ENCODE measurements at places on chromosomes 2 and 18. TPM values are rescaled to one million over a fixed set of nuclear protein-coding genes. Genes with fewer than 3 reads are reported as not detected.

- DNase-seq = no peak
These were observed 80.9 kb downstream of the TSHZ1 start for GRCh38 chr18:75291460-75291859.

GRCh38 chr2:171836146-171836910, 57.7 kb downstream of the SLC25A12 start:
- DNase-seq = no peak

DNA sequence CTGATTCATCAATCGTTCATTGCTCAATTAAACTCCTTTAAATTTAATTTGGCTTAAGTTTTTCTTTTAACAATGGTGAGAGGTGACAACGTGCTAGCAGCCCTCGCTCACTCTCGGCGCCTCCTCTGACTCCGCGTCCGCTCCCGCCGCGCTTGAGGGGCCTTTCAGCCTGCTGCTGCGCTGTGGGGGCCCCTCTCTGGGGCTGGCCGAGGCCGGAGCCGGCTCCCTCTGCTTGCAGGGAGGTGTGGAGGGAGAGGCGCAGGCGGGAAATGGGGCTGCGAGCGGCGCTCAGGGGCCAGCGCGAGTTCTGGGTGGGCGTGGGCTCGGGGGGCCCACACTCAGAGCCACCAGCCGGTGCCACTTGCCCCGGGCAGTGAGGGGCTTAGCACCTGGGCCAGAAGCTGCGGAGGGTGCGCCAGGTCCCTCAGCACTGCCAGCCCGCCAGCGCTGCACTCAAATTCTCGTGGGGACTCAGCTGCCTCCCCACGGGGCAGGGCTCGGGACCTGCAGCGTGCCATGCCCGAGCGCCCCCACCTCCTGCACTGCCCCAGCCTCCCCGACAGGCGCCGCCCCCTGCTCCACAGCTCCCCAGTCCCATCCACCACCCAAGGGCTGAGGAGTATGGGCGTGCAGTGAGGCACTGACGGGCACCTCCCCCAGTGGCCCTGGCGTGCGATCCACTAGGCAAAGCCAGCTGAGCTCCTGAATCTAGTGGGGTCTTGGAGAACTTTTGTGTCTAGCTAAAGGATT, 19.6 kb downstream of the ANKMY1 start:
- peak; percentile 79 for DNase-seq

DNA sequence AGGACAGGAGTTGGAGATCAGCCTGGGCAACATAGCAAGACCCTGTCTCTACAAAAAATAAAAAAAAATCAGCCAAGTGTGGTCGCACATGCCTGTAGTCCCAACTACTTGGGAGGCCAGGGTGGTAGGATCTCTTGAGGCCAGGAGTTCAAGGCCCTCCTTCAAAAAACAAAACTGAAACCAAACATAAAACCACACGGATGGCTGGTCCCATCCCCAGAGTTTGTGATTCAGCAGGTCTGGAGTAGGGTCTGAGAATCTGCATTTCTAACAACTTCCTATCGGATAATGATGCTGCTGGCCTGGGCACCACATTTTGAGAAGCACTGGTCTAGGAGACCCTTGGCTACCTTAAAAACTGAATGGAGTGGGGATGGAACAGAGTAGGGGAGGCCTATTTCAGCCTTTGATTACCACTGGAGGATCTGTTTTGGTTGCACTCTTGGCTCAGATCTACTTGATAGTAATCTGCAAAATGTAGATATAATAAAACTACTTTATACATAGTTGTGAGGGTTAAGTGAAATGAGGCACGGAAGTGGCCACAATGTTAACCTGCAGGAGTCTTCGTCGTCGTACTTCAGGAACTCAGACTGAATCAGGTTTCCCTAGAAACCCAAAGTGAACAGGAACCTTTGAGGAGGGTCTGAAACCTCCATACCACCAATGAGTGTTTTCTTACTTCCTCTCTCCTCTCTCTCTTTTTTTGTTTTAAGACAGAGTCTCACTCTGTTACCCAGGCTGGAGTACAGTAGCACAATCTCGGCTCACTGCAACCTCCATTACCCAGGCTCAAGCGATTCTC, 25.5 kb upstream of the NFE2L2 start:
- no peak for DNase-seq

GRCh38 chr2:52454962-52455361, 1312.6 kb upstream of the CHAC2 start:
- no peak for DNase-seq

GRCh38 chr2:162242586-162243280, 512 bp downstream of the FAP start:
- no peak for DNase-seq

- DNase-seq = no peak
These were observed 2.2 kb downstream of the PSD4 start for GRCh38 chr2:113175736-113176695.

GRCh38 chr2:235605312-235606003, 111.6 kb downstream of the AGAP1 start:
- DNase-seq = no peak

DNA sequence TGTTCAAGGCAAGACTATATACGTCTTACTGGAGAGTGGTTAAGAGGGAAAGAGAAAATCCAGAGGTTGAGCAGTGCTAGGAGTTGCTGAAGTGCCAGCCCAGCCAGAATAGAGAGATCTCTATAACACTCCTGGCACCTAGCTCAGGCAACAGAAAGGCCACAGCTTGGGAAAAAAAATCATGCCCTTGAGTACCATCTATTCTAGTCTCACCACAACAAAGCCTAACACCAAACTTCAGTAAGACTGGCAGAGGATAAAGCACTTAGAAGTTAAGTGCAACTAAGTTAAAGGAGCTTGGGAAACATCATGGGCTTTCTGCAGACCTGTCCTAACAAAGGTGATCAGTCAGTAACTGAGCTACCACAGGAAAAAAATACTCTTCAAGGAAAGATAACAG, 24.2 kb downstream of the INO80C start:
- no peak for DNase-seq

GRCh38 chr18:36828157-36828629, 609 bp downstream of the TPGS2 start:
- DNase-seq = no peak

DNA sequence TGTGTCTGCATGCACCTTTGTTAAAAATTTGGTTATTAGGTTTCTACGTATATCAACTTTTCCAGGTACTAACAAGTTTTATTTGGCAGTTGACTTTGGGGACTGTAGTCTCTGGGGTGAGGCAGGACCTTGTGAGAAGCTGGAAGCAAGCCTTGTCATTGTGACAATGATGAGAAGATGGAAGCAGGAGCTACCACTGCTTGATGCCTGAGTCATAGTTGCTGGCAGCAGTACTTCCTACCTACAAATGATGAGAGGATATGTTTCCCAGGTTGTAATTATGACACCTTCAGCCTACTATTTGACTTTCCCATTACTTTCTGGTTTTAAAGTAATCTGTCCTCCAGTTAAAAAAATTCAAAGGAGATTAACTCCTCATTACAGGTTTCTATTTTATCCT, 516.3 kb downstream of the NRXN1 start:
- no peak for DNase-seq

DNA sequence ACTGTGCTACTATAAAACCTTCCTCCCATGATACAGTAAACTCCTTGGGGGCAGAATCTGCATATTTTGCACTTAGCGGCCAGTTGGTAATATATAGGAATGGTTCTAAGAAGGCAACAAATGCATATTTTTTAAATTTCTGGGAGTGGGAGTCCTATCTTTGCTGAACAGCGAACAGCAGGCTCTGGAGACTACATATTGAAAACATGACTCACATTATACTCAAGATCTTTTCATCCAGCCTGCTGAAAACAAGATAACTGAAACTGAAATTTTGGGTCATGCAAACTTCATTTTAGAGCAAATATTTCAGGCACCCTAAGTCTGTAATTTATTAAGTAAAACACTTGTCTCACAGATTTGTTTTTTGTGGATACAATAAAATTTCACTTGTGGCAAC, 122.2 kb downstream of the SATB2 start:
- DNase-seq = no peak

DNA sequence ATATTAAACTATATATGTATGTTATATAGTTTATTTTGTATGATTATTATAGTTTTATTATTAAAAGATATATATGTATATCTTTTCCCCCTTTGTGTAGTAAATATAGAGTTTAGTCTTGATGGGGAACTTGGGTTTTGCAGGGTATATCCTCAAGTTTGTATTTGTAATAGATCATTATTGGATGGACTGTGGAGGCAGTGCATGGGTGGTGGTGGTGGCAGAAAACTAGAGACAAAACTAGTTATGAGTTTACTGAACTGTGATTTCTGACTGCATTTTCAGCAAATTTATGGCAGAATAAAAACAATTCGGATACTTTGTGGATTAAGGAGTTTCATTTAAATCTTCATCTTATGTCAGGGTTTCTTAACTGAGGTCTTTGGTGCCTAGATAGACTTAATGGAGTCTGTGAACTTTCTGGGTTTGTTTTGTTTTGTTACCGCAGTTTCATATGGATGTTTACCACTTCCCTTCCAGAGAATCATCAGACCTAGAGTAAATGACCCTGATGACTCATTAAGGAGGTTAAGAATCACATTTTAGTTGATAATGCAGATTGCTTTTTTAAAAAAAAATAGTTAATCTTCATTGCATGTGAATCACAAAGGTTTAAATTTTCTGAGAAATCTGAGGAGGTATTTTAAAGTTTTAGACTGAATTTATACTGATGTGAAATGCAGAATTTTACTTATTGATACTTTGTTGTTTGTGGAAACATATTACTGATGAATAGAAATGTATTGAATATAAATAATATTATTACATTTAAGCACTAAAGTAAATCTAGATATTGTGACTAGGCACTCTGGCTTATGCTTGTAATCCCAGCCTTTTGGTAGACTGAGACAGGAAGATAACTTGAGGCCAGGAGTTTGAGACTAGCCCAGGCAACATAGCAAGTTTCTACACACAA, 14.5 kb downstream of the EPC2 start:
- no peak for DNase-seq

GRCh38 chr2:207847807-207848544, 78.3 kb upstream of the FZD5 start:
- DNase-seq = no peak

DNA sequence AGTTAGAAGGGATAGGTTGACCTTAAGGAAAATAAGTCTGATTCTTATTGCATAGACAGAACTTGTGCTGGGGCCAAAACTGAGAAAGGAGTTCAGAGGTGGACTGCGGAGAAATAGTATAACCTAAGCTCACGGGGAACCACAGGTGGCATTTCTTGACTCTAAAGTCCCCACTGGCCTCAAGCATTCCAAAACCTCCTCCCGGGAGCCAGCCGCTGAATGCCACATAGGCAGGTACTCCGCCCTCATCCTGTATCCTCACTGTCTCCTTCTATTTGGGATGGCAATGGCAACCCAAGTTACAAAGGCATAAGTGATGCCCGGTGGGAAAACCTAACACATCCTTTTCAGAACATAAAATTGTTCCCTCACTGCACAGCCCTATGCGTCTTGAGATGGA, 173.0 kb downstream of the SP3 start:
- no peak for DNase-seq

The TUBA3E gene
- total RNA-seq = not detected

The FAP gene
- 7.3 TPM for total RNA-seq

The TUBB8B gene
- not detected for total RNA-seq

The SP110 gene
- total RNA-seq = 39.8 TPM

The POTEJ gene
- 0.30 TPM for total RNA-seq

All from upper lobe of left lung (tissue), 6 donors.